ENCODE measurements at places on chromosomes 16 and 17.

GRCh38 chr16:53895433-53895832 lies 191.5 kb downstream of the FTO start:
- DNase-seq, result no peak

DNA sequence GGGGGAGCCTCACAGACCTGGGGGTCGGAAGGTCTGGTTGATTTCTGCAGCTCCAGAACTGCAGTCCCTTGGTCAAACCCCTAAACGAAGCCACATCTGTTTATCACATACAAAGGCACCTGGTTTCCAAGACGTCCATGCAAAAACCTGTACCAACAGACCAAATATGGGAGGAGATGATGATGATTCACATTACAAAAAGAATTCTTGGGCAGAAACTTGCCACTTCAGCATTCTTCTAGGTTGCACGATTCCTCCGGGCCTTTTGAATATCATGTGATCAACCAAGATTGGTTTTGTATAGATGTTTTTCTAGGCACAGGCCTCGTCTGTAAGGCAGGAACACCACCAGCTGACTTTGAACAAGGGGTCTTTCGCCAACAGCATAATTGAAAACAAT lies 466.3 kb downstream of the SOX9 start:
- no peak for DNase-seq

DNA sequence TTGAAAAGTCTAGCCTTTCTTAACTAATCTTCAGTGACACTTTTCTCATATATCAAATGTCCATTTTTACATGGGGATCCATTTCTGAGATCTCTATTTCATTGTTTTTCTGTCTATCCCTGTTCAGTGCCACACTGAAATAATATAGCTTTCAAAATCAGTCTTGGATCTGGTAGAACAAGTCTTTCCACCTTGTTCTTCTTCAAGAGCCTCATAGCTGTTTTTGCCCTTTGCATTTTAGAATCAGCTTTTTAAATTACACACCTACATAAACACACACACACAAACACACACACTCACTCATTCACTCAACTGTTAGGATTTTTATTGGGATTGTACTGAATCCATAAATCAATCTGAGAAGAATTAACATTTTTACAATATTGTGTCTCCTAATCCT lies 19.2 kb downstream of the GSDMB start:
- no peak for DNase-seq

- DNase-seq, result no peak
Measured at GRCh38 chr17:31843070-31843745, 15.8 kb downstream of the COPRS start.

GRCh38 chr17:16438173-16438556 lies 22.8 kb downstream of the TRPV2 start:
- DNase-seq, result no peak

DNA sequence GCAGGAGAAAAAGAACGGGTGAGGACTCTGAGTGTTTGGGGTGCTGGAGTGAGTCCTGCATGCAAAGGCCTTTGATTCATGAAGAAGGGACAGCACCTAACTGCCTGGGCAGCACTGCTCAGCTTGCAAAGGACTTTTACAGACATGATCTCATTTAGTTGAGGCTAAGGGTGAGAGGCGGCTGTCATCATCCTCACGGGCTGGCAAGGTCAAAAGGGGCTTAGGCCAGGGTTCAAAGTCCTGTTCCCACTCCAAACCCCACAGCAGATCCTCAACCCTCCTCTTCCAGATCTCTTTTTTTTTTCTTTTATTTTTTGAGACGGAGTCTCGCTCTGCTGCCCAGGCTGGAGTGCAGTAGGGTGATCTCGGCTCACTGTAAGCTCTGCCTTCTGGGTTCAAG lies 4.8 kb downstream of the RHBDF2 start:
- DNase-seq, result no peak

DNA sequence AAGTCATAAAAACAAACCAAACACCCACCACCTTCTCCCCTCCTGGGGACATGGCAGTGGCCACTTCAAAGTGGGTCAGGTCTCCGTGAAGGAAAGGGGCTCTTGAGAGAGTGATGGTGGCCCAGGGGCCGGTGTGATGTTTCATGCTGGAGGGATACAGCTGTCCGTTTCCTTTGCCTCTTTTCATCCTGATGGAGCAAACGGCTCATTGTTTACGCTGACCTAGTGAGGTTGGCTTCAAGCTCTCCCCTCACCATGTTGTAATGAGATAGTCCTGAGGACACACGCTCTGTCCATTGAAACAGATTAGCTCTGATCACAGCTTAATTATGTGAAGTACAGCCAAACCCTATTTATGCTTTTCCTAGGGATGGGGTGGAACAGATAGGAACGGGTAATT lies 34.2 kb downstream of the CDH13 start:
- DNase-seq, result no peak

- DNase-seq, result no peak
Measured at GRCh38 chr16:55370762-55371482, 46.9 kb downstream of the IRX6 start.

GRCh38 chr17:79524213-79525187 lies 86.4 kb downstream of the RBFOX3 start:
- no peak for DNase-seq

DNA sequence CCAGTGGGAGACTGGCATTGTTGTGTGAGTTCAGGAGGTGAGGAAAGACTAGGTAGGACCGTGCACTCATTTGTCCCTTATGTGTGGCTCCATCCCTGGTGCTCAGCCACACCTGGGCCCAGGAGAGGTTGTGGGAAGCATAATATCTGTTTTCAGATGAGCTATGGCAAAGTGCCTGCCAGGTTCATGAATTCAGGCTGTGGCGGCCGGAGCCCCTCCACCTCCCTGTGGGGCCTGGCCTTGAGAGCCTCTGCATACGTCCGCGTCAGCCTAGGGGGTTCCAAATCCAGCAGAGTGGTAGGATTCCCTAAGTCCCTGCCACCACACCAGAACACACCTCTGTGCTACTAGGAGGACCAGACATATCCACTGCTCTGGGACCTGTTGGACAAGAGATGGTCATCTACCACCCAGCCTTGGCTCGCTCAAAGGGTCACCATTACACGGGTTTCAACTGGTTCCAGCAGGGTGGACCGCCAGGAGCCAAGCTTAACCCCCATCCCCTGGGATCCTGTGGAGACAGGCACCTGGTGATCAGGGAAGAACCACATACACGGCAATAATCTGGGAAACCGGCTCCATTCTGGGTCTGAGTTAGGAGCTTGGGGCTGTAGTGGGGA lies 2.0 kb downstream of the B3GNT9 start:
- DNase-seq, result no peak

- no peak for DNase-seq
Measured at GRCh38 chr16:56603589-56603988, 4.8 kb upstream of the MT2A start.

DNA sequence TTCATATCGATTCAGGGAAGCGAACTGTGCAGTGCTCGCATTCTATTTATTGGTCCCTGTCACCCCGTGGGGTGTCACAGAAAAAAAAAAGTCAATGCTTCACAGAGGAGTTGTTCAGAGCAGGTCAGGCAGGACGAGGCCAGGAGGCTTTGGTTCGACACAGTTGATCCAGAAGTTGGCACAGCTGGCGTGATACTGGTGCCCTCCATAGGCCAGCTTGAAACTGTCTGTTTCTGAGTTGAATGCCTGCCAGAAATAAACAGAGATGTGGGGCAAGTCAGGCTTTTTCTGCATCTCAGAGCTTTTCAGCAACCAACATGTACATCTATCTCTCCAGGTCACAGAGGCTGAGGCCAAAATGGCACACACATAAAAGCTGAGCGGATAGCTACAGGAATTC lies 29.1 kb downstream of the DUSP14 start:
- DNase-seq, result no peak

DNA sequence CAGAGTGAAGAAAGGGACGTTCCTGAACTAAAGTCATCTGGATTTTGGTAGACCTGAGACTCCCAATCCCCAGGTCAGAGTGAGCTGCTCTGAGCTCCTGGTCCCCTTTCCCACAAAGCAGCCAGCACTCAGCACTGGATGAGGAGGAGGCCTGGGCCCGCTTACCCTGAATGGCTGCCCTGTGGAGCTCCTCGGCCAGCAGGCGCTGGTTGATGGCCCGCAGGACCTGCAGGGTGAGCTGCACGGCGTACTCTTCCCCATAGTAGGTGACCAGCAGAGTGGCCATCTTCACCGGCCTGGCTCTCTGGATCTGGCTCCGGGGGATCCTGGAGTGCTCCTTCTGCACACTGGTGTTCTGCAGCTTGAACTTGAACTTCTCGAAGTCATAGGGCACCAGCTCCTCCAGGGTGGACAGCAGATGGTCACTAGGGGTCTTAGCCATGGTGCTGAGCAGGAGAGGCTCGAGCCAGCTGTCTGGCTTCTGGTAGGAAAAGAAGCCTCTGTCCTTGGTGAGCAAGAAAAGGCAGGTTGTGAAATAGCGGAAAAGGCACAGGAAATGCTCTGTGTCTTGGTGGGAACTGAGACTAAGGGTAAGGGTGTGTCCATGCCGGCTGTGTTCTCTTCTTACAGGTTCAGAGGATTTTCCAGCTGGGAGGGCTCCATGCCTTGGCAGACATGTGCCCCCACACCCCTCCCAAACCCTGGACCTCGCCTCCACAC lies at the start of gene MEFV:
Gene MEFV, minus strand, starts transcription at position 488 of the 720 bp plus-strand sequence. Its CDS starts 46 bp downstream, at position 442.
- no peak for DNase-seq
